Hippocampal formation (tissue), 2 donors: ENCODE measurements at places on chromosomes 1 and 21.
A peak's percentile ranks its signal among the peaks of the same experiment; 100 is the strongest.

DNA sequence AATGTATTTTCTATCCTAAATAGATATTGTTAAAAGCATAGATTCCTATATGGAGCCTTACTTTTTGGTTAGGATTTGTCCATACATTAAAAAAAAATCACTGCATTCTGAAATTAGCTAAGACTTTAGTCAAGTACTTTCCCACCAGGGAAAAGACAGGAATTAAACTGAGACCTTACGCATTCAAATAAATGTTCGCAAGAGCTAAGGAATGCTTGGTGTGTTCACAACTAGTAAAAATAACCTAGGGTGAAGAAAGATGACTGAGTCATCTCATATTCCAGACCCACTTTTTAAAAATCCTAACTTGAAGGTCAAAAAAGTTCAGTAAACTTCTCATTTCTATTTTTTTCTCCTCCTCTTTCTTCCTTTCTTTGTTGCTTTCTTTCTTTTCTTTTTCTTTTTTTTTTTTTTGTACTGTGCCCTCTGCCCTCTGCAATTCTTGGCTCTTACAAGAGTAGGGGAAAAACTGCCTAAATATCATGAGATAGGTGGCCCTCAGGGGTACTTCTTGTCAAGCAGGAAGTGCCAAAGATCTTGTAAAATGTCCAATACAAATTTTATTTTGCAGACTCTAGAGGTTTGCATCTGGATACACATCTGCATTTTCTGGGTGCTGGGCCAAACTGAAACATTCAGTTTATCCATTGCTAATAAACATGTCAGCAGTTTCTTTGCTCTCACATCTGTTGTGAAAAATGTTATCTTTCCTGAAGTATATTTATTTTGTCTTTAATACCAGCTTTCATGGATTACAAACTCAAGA is 121.4 kb upstream of the GORAB start:
- no peak for DNase-seq

DNA sequence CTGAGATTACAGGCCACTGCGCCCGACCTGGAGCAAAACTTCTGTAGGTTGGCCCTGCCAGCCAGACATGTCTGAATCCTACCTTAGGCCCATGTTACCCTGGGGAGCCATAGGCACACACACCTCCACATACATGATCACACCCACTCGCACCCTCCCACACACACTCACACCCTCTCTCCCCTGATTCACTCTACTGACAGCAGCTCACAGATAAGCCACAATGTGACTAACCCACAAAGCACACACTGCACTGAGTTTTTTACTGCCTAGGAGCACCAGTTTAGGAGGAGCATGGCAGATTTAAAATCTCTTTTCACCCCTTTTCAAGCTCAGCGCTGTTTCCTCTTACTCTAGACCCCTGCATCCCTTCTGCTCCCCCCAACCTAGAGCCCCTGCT is 41.7 kb downstream of the SLC30A1 start:
- no peak for DNase-seq

- no peak for DNase-seq
Observed at GRCh38 chr1:182442333-182442732, 7.6 kb upstream of the RGSL1 start.

DNA sequence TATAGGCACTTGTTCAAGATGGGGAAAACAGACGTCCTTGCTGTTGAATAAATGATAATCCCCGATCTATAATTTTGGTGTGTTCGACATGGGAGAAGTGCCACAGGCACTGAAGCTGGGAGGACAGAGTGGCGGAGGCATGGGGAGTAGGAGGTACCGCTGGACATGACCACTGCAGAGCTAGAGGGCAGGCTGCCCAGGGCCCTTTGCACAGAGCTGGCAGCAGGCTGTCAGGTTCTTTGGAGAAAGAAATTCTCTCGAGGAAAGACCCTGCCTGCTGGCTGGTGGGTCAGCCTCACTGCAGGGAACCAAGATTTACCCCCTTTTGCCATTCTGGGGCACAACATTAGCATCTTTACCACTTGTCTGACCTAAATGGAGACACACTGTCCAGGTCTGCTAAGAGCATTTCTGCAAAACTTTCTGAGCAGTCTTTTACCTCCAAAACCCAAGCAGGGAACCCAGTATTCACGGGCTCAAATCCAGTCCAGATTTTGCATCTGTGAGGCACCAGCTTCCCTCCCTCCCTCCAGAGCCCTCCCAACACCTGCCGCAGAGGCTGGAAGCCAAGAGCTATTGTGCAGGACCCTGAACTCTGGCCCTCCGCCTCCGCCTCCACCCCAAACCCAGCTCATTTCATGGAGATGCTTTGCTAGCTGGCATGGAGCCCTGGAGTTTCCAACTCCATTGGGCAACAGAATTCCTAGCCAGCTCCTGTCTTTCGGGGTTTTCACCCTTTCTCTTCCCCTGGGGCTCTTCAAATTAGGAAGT is 142.3 kb downstream of the PLXNA2 start:
- no peak for DNase-seq

DNA sequence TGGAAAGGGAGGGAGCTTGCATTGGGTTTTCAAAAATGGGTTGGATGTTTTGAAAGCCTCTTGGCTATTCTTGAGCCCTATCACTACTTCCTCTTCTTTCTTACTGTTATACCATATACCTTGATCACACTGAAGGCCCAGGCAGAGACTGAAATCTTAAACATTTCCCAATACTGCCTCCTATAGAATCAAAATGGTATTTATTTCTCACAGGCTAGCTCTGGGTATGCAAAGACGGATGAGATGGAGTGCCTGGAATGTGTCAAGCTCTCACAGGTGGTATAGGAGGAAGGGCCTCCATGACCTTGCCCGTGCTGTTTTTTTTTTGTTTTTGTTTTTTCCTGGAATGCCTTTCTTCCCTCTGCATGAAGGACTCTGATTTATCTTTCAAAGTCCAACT is 268.4 kb upstream of the USP24 start:
- DNase-seq, result no peak

DNA sequence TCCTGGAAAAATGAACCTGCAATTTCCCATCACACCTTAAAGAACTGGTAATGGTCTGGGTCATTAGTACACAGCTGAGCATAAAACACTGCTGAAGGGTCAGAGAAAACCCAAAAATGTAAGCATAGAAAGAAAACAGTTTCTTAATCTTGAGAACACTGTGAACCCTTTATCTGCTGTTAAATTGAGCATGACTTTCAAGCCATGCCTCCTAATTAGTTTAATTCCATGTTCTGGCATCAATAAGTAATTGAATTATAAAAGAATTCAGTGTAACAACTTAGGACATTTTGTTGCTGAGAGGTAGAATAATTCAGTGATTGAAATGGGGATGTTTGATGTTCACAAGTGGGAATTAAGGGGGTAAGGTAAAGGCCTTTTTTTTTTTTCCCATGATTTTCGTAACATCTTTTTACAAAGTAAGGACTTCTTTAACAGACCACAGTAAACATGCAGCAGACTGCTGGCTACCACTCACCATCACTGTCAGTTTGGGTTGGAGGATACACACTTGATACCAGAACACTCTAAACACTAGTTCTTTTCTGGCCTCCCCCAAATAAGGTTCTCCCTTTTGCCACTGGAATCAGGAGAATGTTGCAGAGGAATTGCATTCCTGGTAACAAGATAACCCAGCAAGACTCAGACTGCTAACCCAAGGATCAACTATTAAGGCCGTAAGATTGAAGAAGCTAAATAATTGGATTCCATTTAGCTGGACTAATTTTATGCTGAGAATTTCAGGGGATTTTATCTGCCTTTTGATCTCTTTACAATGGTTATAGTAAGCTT is 3.0 kb downstream of the RWDD3 start:
- DNase-seq, result no peak

GRCh38 chr1:185317886-185318310 is 855 bp upstream of the IVNS1ABP start:
- DNase-seq, result peak; percentile 34

DNA sequence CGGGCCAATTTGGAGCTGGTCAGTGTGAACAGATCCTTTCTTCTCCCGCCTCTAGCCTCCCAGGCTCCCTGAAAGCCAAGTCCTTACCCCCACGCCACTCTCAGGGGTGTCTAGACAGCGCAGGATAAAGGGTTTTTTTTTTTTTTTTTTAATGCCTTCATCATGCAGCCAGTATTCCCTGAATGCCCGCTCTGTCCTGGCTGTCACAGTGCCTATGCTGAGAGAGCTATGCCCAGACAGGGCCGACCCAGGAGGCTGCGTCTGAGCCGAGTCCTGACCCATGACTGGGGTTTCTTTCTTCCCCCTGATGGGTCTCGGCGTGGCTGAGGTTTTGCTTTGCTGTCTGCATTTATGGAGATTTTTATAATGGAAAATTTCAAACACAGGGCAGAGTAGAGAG is 18.3 kb downstream of the SPSB1 start:
- no peak for DNase-seq

DNA sequence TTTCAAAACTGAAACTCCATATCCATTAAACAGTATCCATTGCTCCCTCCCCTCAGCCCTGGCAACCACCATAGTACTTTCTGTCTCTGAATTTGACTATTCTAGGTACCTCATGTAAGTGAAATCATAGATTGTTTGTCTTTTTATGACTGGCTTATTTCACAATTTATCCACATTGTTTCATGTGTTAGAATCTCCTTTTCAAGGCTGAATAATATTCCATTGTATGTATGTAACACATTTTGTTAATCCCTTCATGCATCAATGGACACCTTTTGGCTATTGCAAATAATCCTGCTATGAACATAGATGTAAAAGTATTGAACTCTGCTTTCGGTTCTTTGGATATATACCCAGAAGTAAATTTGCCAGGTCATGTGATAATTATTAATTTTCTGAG is 37.5 kb downstream of the AGO3 start:
- no peak for DNase-seq

DNA sequence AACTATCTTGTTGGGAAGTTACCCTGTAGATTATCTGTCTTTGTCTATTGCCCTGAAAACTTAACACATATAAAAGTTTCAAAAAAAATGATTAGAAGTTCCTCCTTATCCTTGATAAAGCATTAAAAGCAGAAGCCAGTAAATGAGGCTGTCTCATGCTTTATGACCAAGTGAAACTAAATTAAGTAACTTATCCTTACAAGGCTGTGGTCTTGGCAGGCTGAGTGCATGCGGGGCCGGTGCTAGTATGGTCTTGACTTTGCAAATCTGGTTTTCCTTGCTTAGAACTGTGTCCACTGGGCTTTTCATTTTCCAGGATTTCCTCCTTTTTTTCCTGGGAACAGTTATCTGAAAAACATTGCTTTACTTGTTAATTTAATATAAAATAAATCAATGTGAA is 43.1 kb downstream of the PCNX2 start:
- DNase-seq, result no peak

DNA sequence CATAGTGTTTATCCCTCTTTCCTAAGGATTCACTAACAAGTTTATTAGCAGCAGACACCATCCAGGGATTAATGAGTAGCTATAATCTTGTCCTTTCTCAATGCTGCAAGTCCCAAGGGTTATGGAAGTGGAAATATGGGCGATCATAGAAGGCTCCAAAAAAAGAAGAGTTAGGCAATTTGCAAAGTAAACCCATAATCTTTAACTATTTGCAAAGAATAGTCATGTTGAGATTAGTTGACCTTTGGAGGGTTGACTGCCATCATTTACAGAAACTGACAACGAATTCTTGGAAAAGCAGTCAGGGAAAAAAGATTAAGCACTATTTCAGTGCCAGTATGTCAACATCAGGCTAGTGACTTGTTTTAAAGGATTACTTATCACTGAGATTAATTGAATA is 169.9 kb downstream of the KCNT2 start:
- DNase-seq, result no peak

DNA sequence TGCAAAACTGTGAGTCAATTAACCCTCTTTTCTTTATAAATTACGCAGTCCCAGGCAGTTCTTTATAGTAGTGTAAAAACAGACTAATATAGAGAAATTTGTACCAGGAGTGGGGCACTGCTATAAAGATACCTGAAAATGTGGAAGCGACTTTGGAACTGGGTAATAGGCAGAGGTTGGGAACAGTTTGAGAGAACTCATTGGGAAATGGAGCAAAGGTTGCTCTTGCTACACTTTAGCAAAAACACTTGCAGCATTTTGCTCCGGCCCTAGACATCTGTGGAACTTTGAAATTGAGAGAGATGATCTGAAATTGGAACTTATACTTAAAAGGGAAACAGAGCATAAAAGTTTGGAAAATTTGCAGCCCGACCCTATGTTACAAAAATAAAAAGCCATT is 810.9 kb downstream of the LTN1 start:
- DNase-seq, result no peak

DNA sequence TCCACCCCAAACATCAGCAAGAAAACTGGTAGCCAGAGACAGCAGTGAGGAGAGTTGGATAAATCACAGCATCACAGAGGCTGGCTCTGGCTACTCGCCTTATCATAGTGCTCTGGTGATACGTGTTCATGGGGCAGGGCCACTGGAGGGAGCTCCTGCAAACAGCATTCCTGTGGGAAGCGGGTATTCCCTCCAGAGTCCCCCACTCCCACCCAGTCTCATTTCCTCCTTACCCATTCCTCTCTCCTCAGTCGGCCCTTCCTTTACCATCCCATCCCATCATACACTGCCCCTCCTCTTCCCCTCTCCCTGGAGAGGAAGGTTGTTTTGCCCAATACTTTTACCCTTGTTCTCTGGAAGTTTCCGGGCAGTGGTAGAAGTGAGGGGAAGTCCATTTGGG is 7.1 kb downstream of the NHLH2 start:
- no peak for DNase-seq

GRCh38 chr1:182183606-182184005 is 122.1 kb upstream of the ZNF648 start:
- no peak for DNase-seq

DNA sequence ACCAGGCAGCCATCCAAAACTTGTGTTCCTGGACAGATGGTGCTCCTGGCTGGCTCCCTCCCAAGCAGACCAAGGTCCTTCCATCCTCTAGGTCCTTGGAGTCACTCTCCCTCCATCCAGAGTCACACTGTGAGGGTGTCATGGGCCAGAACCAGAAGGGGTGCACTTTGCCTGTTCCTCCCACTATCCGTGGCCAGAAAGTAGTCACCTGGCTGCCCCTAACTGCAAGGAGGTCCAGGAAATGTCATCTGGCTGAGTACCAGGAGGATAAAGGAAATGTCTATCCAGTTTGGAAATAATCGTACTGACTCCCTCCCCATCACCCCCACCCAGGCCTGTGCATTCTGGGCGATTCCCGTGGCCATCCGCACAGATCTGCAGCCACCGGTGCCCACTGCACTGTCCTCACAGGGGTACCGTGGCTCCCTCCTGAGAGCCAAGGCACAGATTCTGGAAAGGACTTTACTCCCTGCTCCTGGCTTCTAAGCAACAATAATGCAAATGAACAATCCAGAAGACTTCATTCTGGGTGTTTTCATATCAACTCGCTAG is 253.2 kb downstream of the NPHP4 start:
- DNase-seq, result no peak

DNA sequence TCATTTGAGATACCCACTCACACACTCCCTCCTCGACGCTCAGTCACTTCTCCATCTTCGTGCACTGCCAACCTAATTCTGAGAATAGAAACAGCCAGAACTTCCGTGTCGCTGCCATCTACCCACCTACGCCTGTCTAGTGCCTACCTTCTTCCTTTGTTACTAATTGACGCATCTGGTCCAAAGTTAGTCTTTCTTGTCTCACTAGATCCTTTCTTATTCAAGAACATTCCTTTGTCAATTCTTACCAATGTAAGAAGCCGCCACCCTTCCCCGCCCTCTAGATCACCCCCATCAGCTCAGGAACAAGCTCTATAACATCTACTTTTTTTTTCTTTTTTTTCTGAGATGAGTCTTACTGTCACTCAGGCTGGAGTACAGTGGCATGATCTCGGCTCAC is 3.7 kb downstream of the PADI6 start:
- DNase-seq, result no peak

- DNase-seq, result no peak
Observed at GRCh38 chr1:119595168-119595567, 52.9 kb downstream of the ZNF697 start.
